ENCODE measurements at places on chromosomes 3 and 15.

DNA sequence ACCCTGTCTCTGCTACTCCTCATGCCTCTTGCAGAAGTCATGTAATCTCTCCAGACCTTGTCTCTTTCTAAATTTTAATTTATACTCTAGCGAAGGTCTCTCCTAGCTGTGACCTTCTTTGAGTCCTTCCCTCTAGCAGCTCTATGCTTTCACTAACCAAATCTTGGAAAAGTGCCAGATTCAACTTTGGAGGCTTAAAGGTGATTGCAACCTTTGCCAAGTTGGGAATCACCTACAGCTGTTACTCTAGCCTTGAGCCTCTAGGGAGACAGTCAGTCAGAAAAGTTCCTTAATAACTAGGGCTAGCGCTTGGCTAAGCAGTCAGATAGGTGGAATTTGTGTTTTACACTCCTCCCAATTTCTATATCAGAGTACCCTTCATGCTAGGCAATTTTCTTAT, 46.1 kb upstream of the ABI3BP start:
- no peak for DNase-seq

GRCh38 chr3:111080413-111080812, 8.8 kb downstream of the NECTIN3 start:
- no peak for DNase-seq

- no peak for DNase-seq
Measured at GRCh38 chr15:76200641-76201105, 110.6 kb downstream of the ETFA start.

GRCh38 chr3:27713078-27713423, 9.1 kb downstream of the EOMES start:
- DNase-seq: no peak

GRCh38 chr3:194058189-194058571, 77.8 kb upstream of the HES1 start:
- DNase-seq: peak; percentile 76

GRCh38 chr15:50192926-50193620, 11.1 kb downstream of the SLC27A2 start:
- no peak for DNase-seq

DNA sequence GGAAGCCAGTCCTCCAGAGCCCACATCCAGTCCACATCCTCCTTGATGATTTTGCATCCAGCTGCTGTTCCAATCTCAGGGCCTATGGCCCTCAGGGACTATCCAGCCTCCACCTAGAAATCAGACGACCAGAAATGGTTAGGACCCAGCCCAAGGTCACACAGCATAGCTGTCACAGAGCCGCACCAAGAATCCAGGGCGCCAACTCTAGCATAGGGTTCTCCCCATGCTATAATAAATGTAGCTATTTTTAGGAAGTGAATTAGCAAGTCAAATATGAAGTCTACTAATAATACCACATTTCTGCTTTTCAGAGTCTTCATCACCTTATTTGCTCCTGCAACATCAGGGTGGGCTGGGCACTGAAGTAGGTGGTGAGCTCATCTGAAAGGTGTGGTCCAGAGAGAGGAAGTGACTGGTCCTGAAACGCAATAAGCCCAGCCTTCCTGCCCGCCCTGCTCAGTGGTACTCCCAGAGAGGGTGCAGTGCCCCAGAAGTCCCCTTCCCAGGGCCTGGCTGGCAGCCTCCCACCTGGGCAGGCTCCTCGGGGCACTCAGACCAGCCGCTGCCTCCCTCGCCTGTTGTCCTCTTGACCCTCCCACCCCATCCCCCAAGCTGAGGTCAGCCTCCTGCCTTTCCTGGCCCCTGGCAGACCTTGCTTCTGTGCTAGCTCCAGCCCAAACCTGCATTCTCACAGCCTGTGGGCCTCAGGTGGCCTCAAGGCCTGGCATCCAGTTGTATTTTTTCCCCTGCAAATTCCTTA, 17.6 kb upstream of the CYP11A1 start:
- no peak for DNase-seq
